KG1 (cell line): ENCODE measurements at places on chromosomes 11 and 22.

DNA sequence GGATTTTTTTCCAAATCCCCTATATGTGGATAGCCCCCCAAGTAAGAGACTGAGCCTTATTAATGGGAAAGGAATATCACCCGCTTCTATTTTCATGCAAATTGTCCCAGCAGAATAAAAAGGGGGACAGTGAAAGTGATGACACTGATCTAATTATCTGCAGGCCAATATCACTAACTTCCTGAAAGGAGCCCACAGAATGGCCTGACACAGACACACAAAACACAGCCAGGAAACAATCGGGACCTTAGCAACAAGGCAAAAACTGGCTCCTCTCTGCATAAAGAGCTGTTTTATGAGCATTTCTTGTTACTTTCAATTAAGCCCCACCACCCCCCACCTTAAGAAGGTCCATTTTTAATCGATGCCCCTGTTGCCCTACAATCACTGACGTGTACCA, 54.3 kb upstream of the FAM181B start:
- no peak for DNase-seq

- no peak for DNase-seq
Observed at GRCh38 chr22:30033901-30034300, 46.4 kb upstream of the HORMAD2 start.

- DNase-seq = no peak
Observed at GRCh38 chr22:25566186-25566897, 1.9 kb downstream of the GRK3 start.

GRCh38 chr11:17298302-17298701, 21.8 kb downstream of the NUCB2 start:
- DNase-seq = no peak

DNA sequence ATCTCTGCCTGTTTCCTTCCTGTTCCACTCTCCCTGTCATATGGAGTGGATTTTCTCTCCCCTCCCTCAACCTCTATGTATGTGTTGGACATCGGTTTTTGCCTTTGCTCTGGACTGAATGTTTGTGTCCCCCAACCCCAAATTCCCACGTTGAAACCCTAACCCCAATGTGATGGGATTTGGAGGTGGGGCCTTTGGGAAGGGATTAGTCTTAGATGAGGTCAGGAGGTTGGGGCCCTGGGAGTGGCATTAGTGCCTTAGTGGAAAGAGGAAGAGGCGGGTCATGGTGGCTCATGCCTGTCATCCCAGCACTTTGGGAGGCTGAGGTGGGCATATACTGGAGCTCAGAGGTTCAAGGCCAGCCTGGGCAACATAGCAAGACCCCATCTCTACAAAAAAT, 11.6 kb downstream of the TP53AIP1 start:
- DNase-seq = no peak

DNA sequence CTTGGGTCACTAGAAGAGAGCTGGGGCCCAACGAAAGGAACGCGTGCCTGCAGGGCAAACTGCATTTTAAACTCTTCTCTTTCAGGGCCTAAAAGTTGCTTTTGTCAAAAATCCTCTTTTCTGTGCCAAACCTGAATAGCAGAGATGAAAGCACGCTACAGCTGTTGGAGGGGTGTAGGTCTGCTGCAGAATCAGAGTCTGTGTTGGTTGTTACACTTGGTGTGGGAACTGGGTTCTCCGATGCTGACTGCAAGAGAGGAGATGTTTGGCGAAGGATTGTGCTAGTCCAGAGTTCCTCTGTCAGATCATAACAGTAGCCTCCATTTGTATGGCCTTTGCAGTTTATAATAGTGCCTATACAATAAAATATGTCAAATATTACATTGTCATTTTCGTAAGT, 41.8 kb downstream of the BARX2 start:
- no peak for DNase-seq

- DNase-seq = no peak
Observed at GRCh38 chr11:133516845-133517244, 15.5 kb downstream of the OPCML start.

DNA sequence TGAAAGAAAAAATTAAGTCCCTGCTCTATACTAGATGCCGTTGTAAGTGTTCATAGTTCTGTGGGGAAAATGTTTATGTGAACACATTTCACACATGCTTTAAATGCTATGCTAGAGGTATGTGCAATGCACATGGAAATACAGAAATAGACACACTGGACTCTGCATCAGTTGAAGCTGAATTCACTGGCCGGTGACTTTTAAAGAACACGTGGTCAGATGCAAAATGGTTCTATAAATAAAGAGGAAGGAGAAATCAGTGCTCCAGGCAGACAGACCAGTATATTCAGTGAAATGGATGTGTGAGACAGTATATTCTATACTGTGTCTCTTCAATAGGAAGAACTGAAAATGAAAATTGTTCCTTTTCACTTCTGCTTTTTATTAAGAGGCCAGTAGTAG, 29.9 kb downstream of the TRPC6 start:
- DNase-seq = no peak

DNA sequence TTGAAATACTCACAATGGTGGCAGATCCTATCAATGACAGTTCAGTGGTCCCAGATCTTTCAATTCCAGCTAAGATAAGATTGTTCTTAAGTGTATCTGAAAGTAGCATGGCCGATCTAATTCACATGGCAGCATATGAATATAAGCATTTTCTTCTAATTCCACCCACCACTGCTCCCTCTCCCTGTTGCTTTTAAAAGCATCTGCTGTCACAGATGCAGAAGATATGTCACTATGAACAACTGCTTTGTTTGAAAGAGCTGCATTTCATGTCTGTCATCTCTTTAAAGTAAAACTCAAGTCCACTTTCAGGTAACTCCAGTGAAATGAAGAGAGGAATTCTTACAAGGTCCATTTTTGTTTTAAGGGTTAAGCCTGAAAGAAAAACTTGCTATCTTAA, 1044.0 kb downstream of the DLG2 start:
- DNase-seq = no peak

DNA sequence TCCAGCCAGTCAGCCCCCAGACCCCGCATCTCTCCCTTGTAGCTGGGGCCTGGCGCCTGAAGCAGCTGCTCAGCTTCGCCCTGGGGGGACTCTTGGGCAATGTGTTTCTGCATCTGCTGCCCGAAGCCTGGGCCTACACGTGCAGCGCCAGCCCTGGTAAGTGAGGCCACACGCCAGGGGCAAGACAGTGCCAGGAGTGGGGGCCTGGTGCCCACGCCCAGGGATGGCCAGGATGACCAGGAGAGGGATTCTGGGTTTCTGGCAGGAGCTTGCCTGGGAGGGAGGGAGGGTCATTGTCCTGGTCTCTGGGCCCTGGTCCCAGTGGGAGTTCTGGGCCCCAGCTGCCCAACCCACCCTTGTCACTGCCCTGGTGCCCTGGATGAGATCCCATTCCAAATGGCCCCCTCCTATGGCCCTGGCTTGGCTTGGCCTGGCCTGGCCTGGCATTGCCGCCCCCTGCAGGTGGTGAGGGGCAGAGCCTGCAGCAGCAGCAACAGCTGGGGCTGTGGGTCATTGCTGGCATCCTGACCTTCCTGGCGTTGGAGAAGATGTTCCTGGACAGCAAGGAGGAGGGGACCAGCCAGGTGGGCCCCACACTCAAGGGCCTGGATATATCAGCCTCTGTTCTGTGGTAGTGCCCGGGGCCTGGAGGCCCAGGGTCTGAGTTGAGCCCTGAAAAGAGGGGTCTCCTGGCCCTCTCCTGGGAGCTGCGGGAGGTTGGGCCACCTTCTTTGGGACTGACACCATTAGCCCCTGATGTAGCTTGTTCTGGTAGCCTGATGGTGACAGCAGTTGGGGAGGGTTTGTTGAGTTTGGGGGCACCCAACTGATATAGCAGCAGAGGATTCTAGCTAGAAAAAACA, 3.7 kb downstream of the SLC39A13 start:
- no peak for DNase-seq

- no peak for DNase-seq
Observed at GRCh38 chr11:7689239-7689638, 15.9 kb upstream of the CYB5R2 start.

GRCh38 chr11:27317751-27318150, 45.3 kb downstream of the CCDC34 start:
- no peak for DNase-seq

- DNase-seq = no peak
Observed at GRCh38 chr22:45105281-45105702, 58.4 kb upstream of the NUP50 start.

DNA sequence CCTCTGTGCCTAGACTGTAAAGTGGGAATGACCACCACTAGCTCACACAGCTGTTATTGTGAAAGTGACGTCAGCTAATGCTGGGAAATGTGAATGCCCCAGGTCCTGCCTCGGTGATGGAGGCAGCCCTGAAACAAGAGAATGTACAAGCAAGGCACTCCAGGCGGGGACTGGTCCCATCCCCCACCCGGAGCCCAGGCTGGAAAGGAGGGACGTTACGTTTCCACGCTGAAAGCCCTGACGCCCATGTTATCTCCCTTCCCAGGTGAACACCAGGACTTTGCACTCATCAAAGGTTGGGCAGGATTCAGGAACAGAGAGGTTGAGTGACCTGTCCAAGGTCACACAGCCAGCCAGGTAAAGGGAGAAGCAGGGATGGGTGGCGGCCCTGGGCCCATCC, 784 bp downstream of the SULT4A1 start:
- no peak for DNase-seq

DNA sequence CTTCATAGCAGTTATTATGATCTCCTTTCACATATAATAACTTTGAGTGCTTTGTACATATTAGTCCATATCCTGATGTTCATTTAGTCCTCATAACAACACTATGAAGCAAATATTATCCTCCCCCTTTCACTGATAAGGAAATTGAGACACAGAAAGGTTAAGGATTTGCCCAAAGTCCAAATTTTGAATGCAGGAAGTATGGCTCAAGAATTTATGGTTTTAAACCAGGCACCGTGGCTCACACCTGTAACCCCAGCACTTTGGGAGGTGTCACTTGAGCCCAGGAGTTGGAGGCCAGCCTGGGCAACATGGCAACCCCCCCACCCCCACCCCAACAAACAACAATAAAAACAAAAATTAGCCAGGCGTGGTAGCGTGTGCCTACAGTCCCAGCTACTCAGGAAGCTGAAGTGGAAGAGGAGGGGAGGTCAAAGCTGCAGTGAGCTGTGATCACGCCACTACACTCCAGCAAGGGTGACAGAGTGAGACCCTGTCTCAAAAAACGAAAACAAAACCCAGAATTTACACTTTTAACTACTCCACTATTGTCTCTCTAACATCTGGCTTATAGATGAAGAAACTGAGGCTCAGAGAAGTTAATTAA, 8.6 kb downstream of the CCDC34 start:
- DNase-seq = no peak

- DNase-seq = no peak
Observed at GRCh38 chr22:35380013-35380412, 883 bp upstream of the HMOX1 start.

DNA sequence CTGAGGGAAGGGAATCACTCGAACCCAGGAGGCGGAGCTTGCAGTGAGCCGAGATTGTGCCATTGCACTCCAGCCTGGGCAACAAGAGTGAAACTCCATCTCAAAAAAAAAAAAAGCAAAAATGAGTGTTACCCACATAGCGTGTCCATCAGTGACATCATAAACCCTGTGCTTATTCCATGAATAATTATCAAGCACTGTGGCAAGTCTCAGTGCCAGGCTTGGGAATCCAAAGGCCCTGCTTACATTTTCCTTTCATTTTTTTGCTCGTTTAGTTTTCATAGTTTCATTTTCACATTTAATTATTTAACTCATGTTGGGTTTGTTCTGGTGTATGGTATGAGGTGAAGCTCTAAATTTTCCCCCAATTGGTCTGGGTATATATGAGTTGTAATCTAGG, 46.5 kb downstream of the NEU3 start:
- no peak for DNase-seq

GRCh38 chr22:36289406-36289870, 36.5 kb downstream of the APOL1 start:
- no peak for DNase-seq

- DNase-seq = no peak
Observed at GRCh38 chr11:70247042-70247709, 23.3 kb upstream of the PPFIA1 start.

DNA sequence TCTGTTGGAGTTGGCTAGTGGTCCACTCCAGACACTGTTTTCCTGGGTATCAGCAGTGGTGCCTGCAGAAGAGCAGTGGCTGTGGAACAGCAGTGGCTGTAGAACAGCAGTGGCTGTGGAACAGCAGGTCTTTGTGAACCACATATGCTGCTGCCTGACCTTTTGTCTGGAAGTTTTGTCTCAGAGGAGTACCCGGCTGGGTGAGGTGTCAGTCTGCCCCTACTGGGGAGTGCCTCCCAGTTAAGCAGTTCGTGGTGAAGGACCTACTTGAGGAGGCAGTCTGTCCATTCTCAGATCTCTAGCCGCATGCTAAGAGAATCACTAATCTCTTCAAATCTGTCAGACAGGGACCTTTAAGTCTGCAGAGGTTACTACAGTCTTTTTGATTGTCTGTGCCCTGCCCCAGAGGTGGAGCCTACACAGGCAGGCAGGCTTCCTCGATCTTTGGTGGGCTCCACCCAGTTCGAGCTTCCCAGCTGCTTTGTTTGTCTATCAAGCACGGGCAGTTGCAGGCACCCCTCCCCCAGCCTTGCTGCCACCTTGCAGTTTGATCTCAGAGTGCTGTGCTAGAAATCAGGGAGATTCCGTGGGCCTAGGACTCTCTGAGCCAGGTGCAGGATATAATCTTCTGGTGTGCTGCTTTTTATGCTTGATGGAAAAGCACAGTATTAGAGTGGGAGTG, 89.1 kb upstream of the TRIM48 start:
- DNase-seq = no peak

DNA sequence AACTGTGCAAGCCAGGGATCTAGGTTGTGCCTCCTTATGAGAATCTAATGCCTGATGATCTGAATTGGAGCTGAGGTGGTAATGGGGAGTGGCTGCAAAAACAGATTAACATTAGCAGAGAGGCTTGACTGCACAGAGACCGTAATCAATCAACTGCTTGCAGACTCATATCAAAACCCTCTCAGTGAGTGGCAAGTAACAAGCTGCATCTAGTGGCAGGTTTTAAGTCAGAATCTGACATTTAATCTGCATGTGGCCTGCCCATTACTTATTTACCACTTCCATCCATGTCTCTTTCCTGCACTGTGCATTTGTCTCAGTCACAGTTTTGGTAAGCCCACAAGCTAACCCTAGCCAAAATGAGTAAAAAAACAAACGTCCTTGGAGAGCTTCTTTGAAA, 11.2 kb downstream of the C11orf58 start:
- DNase-seq = no peak
